ENCODE measurements at places on chromosomes 12 and 14. TPM values are rescaled to one million over a fixed set of nuclear protein-coding genes. Genes with fewer than 3 reads are reported as not detected.

GRCh38 chr12:52926596-52927234, 21.8 kb upstream of the KRT8 start:
- no peak for DNase-seq

- DNase-seq: no peak
Measured at GRCh38 chr14:47103771-47104170, 452.2 kb upstream of the RPL10L start.

GRCh38 chr14:100487304-100487703, 99.9 kb downstream of the BEGAIN start:
- no peak for DNase-seq

DNA sequence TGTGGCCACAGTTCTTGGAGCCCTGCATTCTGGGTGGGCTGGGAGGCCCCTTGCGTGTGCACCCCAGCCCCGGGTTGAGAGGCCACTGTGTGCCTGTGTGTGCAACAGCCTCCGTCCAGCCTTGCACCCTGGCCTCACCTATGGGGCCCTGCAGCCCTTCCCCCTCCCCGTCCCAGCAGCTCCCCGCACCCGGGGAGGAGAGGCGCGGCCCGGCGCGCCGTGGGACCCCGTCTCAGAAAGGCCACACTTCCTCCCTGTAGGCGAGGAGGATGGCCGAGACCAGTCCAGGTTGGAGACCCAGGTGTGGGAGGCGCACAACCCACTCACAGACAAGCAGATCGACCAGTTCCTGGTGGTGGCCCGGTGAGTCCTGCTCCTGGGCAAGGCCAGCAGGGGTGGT, 16.6 kb upstream of the CRIP2 start:
- no peak for DNase-seq

- no peak for DNase-seq
Measured at GRCh38 chr12:98418357-98419075, 96.9 kb upstream of the TMPO start.

- DNase-seq: no peak
Measured at GRCh38 chr14:69670093-69670492, 58.7 kb downstream of the SUSD6 start.

DNA sequence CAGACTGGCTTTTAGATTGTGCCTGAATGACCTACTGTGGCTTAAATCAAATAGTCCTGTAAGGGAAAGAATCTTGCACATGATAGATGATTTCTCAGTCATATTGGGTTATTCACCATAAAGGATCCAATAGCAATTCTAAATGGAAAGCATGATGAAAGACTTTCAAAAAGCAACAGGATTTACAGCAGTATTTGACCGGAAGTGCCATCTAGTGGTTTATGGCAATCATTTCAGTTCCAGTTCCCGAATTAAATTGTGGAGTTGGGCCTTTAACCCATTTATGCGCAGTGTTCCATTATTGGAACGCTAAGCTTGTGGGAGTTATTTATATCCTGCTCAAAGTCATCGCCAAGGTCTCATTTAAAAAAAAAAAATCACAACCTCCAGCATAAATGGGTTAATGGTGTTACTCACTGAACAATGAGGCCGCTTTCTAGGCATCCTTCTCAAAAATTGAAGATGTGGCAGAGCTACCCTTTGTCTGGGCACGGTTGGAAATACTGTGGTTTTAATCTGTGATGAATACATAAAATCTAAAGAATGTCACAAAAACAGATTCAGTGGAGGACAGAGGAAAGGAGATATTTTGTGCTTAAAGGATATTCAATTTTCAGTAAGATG, 60.8 kb upstream of the REP15 start:
- DNase-seq: no peak

DNA sequence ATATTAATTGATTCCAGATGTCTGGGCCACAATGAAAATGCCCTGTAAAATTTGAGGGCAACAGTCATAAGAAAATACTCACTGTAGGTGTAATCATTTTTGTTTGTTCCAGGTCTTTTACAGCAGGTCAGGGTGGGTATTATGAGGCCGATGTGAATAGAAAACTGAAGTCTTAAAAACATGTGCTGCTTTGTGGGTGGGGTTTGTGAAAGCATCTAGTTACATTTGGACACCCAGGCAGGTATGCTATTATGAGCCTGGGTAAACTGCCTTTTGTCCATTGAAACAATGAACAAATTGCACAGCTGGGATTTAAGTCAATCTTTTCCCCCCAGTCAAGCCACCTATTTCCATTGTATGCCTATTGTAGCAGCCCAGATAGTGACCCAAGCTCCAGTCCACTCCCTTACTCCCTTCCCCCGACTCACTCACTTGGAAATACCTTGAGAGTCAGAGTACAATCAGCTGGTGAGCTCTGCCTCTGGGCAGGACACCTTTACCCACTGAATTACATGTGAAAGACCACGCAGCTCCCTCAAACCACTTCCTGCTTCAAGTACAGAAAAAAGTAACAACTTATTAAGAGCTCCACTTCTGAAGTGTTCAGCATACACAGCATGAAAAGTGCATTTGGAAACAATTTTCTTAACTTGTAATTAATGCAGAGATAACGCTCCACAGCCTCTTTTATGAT, 1.8 kb downstream of the IGF1 start:
- no peak for DNase-seq

DNA sequence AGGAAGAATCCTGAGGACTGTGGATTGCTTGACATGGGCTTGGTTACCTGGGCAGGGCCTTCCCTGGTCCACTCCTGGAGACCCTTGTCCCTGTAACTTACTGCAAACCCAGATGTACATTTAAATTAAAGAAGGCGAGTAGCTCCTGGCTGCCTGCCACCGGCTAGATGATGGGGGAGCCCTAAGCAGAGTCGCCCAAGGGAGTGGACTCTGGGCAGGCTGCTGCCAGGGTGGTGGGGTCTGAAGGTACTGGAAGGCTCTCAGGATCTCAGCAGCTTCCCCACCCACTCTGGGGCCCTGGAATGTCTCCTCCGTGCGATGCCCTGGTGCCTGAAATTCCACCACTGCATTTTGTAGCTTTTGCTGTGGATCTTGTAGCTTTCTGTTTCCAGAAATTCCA, 74.7 kb downstream of the FBXL14 start:
- no peak for DNase-seq

- no peak for DNase-seq
Measured at GRCh38 chr14:102479107-102479506, 30.5 kb downstream of the ANKRD9 start.

DNA sequence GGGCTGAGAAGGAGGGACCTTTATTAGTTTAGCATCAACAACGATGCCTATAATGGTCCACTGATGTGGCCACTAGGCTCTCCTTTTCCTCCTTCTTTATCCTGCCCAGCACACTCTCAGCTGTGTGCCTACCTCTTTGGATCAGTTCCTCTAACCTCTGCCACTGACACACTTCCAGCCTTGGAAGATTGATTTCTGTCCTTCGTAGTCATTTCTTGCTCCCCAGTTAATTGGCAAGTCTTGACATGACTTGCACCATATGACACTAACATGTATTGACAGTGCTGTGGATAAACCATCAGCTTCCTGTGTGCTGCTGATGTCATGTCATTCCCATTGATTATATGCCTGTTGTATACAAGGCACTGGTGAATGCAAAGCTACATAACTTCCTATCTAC, 90.2 kb upstream of the PLEKHG7 start:
- DNase-seq: no peak

- no peak for DNase-seq
Measured at GRCh38 chr14:97046967-97047366, 249.8 kb downstream of the VRK1 start.

- DNase-seq: peak; percentile 90
Measured at GRCh38 chr12:66964629-66965028, 285.8 kb upstream of the GRIP1 start.

- DNase-seq: no peak
Measured at GRCh38 chr12:106564678-106565329, 18.0 kb upstream of the RFX4 start.

DNA sequence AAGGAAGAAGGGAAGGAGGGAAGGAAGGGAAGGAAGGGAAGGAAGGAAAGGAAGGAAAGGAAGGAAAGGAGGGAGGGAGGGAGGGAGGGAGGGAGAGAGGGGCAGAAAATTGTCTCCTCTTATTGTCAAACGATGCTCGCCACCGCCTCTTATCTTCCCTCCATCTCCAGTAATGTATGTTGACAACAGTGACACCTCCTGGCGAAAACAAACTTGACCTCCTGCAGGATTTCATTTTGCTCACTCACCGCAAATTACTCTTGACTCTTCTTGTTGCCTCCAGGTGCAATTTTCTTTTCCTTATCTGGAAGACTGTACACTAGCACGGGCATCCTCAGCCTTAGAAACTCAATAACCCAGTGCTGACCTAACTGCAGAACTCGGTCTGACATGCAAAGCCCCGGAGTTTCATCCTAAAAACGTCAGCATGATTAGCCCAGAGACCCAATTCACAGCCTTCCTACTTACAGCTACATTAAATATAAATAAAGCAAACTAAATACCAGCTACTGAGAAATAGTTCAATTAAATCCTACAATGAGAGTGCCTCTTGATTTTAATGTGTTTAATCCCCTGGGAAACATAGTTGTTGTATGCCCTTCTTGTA, 512.4 kb upstream of the TMPO start:
- DNase-seq: no peak

DNA sequence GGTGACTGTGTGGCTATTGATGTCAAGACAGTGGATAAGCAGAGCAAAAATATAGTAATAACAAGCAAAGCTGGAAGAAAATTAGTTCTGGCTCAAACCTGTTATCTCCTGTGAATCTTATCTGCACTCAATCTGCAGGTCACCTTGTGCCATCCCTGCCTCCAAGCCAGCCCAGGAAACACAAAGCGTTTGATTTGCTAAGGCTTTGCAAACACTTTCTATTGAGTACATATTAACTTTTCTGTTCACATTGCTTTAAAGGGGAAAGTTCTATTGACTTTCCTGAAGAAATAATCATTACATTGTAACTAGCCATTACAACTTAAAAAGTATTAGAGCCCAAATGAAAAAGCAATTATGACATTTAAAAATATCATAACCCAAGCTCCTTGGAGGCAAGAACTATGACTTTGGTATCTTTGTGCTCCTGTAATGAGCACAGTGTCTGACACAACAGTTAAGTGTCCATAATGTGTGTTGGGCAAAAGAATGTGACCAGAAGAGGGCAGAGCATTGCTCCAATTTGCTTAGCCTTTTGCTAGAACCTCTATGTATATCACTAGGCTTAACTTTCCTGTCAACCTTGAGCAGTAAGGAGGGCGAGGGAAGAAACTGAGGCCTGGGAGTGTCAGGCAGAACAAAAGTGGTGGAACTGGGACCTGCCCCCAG, 24.7 kb downstream of the SERPINA3 start:
- DNase-seq: no peak

DNA sequence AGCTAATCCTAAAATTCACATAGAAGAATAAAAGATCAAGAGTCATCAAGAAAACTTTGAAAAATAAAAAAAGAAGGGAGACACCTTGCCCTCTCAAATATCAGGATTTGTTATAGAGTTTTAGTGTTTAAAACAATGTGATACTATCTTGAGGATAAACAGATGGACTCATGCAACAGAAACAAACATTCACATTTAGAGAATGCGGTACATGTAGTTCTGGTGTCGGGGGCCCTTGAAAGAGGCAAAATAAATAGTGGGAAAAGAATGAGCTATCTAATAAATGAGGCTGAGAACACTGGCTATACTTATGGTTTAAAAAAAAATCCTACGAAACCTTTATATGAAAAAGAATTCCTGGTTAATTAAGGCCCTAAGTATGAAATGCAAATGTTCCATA, 127.7 kb downstream of the LLPH start:
- DNase-seq: no peak

- no peak for DNase-seq
Measured at GRCh38 chr14:63134801-63135200, 69.4 kb upstream of the RHOJ start.

DNA sequence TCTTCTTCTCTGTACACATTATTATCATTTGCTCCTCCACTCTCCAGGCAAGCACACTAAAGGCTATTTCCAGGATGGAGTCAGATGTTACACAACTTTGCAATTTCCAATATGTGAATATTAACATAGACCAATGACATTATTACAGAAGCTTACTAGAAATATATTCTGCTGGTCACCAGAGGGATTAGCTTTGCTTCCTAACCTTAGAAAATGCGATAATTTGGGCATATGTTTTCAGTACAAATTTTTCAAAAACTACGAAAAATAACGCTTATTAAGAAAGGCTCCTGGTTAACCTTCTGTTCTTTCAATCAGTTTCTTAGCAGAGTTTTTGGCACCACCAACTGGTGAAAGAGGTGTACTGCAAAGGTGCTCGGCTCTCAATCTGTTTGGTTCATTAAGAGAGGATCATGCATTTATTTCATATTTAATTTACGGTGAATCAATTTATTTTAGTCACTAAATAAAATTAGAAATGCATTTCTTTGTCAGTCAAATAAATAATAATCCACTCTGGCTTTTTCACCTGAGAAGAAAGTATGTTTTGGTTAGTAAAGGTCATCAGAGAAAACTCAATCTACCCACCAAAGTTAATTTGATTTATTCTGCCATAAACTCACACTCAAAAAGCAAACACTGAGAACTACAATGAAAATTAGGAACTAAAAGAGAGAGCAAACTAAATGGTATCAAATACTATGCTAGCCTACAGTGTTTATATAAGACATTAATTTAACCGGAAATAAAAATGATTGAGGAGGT, 39.2 kb downstream of the EFCAB11 start:
- DNase-seq: peak; percentile 69

DNA sequence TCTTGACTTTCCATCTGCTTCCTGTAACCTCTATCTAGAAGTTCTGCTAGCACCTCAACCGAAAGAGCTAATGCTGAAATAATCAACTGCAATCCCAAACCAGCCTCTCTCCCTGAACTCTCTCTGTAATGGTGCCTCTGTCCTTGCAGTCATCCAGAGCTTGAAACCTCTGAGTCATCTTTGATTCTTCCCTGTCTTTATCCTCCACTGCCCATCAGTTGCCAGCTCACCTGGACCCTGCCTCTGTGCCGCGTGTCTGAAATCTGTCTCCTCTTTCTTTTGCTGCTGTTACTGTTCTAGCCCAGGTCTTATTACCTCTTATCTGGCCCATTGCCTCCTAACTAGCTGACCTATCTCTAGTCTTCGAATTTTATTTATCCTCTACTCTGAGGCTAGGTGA, 15.5 kb downstream of the CLSTN3 start:
- no peak for DNase-seq

DNA sequence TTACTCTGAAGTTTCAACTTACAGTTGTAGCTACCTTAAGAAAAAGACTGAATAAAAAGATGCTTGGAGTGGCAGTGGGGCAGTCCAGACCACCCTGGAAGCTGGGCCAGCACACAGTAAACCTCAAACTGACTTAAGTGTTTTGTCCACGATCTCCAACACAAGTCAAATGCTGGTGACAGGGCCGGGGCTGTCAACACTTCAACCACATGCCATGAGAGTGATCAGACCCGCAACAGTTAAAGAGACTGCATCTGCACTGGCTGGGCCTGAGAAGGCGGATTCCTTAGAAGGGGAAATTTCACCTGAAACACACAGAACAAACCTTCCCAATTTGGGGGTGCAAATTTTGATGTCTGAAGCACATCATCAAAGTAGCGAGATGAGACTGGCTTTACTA, 223.5 kb upstream of the CAND1 start:
- no peak for DNase-seq

ADCK1 gene
- total RNA-seq: 5.6 TPM

PAPLN gene
- total RNA-seq: 0.17 TPM

NTS gene
- not detected for total RNA-seq

ALG10B gene
- 12.1 TPM for total RNA-seq

NFATC4 gene
- not detected for total RNA-seq

PRR13 gene
- total RNA-seq: 247 TPM

SLCO1B1 gene
- not detected for total RNA-seq

HOXC9 gene
- not detected for total RNA-seq

KICS2 gene
- total RNA-seq: 24.1 TPM

AQP5 gene
- not detected for total RNA-seq

CLEC9A gene
- total RNA-seq: not detected

KCNK13 gene
- 0.17 TPM for total RNA-seq

Data from CD4-positive, alpha-beta memory T cell (primary cell).